ENCODE measurements at places on chromosomes 1 and 21. TPM values are rescaled to one million over a fixed set of nuclear protein-coding genes. Genes with fewer than 3 reads are reported as not detected.

DNA sequence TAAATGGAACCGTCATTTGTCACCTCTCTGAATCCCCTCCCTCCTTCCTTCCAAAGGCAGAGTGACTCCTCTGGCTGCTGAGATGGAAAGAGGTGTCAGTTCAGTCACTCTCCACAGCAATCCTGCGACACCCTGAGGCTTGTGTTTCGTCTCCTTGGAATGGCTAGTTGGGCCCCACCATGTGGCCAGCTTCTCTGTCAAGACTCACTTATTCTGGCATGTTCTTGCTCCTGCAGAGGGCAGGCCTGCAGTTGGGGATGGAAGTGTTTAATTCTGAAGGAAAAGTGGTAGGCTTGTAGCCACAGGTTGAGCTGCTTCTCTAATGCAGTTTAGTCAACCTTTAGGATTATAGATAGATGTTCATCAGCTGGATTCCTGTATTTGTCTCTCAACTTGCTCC, 149.6 kb downstream of the LMO4 start:
- DNase-seq = peak; percentile 8

DNA sequence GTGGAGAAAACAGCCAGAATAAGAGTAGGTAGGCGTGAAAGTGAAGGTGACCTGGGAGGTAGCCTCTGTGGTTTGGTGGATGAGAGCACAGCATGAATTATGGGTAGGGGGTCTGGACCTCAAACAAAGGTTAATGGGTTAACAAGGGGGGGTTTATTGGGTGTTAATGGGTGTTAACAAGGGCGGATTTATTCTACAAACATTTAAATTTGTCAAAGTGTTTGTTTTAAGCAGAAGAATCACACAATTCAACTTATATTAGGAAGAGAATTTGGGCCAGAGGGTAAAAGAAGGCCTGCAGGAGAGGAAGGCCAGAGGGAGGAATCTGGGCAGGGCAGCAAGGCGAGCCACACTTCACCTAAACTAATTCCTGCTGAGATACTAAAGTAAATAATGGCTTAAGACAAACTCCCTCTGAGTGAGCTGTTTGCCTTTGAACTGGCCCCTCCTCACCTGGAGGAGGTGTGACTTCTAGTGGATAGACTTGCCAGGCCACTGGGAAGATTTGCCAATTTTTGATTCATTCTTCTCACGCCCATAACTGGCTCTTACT, 191.7 kb downstream of the GIPC2 start:
- DNase-seq = peak; percentile 88

DNA sequence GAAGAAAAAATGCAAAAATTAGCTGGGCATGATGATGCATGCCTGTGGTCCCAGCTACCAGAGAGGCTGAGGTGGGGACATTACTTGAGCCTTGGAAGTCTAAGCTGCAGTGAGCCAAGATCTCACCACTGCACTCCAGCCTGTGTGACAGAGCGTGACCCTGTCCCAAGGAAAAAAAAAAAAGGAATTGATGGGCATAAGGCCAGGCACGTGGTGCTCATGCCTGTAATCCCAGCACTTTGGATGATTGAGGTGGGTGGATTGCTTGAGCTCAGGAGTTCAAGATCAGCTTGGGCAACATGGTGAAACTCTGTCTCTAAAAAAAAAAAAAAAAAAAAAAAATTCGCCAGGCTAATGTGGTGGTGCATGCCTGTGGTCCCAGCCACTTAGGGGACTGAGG, 55.8 kb upstream of the ATP2B4 start:
- DNase-seq = no peak

GRCh38 chr1:46173361-46173856, 1.5 kb upstream of the TSPAN1 start:
- DNase-seq = no peak

DNA sequence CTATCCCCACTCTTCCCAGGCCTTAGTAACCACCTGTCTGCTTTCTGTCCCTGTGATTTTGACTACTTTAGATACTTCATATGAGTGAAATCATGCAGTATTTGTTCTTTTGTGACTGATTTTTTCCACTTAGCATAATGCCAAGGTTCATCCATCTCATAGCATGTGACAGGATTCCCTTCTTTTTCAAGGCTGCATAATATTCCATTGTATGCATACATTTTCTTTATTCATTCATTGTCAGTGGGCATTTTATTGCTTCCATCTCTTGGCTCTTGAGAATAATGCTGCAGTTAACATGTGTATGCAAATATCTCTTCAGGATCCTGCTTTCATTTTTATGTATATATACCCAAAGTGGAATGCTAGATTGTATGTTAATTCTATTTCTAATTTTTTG, 56.4 kb downstream of the AGL start:
- no peak for DNase-seq

GRCh38 chr1:40096646-40096976, 441 bp downstream of the PPT1 start:
- no peak for DNase-seq

DNA sequence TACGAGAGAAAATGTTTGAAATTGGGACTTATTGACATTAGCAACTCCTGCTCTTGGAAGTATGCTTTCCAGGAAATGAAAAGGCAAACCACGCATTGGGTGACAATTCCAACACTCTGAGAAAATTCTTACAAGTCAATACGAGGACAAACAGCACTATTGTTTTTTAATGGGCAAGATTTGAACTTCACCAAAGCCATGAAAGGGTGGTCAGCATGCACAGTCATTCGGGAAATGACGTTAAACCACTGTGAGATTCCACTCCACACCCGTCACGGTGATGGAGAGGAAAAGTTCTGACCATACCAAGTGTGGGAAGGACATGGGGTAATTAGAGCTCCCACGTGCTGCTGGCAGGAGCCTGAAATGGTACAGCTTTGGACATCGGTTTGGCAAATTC, 12.2 kb upstream of the PRXL2B start:
- DNase-seq = no peak

DNA sequence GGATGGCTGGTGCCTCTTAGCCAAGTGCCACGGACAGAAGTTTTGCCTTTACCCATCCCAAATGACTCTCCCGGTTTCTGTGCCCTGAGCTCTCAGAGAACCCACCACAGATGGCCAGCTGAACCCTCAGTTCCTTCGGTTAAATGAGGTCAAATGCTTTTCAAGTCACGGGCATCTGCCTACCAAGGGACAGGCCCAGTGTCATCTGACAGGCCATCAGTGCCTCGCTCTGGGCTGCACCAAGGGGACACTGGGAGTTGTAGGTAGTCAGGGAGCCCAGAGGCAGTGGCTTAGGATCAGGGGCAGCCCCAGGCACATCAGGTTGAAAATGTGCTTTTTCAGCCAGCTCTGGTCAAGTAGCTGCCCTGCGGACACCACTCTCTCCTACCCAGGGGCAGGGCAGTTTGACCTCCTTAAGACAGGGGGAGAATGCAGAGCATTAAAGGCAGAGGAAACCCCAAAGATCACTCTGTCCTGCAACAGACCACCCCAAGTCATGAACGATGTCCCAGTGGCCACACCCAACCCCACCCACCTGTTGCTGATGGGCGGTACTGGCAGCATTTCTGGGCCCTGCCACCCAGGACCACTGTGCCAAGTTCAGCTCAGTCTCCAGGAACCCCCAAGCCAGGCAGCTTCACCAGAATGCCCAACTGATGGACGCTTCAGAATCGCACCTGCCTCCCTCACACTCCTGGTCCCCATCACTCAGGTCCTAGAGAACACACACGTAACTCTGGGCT, 60.7 kb downstream of the CASZ1 start:
- DNase-seq = no peak

Gene TMEM269
- total RNA-seq = 0.48 TPM

Gene TFF1
- total RNA-seq = not detected

Gene TAS1R1
- 0.09 TPM for total RNA-seq
